ENCODE measurements at places on chromosomes 4 and X.

GRCh38 chr4:164614329-164614728 lies 139.6 kb upstream of the SMIM31 start:
- no peak for DNase-seq

DNA sequence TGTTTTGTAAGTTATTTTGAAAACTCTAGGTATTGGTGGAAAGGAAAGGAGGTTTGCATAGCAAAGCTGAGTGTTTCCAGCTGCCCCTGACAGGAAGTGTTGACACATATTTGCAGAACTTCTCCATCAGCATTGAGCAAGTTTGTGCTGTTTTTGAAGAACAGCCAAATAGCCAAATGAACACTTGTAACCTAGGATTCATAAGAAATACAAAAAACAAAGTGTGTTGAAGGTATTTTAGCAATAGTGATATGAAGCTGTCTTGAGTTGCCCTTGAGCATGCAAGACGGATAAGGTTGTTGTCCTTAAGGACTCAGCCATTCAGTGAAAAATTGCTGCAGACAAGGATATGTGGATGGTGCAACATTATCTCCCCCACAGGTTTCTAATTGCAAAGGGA lies 68.3 kb upstream of the PGM2 start:
- DNase-seq, result no peak

GRCh38 chrX:13752646-13753045 lies 18.1 kb downstream of the OFD1 start:
- DNase-seq, result no peak

DNA sequence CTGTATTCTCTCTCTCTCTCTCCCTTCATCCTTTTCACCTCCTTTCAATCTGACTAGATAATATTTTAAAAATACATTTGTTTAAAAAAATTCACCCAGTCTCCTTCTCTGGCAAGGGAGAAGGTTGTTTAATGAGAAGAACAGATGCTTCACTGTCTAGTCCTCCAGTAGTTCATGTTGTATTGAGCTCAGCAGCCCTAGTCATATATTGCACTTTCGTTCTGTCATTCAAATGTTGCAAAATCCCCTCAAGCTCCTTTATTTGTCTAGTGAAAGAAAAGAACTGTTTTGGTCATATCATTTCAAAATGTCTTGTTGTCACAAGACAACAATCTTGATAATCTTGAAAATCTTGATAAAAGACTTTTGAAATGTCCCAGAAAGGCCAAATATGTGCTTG lies 248.0 kb downstream of the GALNTL6 start:
- no peak for DNase-seq

GRCh38 chrX:151970661-151971060 lies 3.8 kb downstream of the GABRE start:
- DNase-seq, result no peak

DNA sequence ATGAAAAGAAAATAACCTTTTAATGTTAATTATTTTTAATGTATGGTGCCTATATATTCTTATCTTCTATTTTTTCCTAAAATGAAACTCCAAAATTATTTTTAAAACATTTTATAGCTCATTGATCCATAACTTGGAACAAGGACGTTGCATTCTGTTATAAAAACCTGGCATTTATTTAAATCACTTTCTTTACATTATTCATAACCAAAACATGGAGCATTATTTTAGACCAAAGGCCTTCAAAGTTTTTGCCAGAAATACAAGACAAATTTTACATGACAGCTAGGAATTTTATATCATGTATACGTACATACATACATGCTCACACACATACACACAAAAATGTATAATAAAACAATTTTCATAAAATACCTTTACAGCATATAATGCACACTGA lies 259.8 kb downstream of the QDPR start:
- no peak for DNase-seq

GRCh38 chr4:111639120-111639690 lies 506.0 kb upstream of the FAM241A start:
- no peak for DNase-seq

DNA sequence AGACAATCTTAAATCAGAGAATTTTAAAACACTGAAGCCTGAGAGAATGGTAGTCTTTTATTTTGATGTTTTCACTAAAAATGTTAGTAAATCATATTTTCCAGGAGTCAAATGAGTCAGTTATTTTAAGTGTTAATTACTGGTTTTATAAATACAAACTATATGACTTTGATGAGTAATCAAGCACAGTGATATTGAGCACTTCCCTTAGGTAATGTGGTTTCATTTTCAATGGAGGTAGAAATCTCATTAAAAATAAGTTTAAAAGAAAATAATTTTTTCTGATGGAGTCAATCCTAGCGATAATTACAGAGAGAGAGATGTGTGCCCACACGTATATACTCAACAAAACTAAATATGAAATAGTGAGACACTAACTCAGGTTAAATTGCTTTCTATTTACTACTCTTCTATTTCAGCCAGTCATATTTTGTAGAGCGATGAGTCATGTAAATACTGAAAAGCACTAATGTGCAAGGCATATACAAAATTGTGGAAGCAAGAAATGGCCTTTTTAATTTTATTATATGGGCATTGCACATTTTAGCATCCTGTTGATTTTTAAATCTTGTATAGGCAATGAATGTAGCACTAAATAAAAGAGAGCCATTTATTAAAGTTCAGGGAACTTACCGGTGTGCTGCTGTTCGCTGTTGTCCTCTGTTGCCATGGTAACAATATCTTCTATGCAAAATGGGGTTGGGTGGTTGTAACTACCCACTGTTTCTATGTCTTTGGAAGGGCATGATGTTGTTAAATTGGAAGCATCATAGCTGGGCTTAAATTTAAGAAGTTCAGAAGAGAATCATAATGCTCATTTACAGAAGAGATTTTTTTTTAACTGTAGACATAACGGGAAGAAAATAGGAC lies 513.7 kb downstream of the TLL1 start:
- no peak for DNase-seq

DNA sequence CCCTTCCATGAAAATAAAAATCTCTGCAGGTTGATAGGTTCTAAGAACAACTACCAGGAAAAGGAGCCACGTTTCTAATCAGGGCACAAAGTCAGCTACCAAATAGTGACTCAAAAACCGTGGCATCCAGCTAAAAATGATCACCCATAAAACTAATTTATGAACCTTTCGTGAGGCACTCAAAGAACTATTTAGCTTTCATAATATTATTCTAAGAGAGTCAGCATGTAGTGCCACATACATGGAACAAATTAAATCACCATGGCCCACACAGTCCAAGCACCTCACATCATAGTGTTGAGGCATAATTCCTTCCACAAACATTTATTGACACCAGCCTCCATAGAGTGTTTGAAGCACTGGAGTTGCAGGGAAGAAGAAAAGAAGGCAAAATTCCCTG lies 252.0 kb upstream of the PPARGC1A start:
- no peak for DNase-seq

- no peak for DNase-seq
Observed at GRCh38 chrX:74179071-74179470, 124.9 kb upstream of the ZCCHC13 start.

GRCh38 chr4:42306221-42307109 lies 90.8 kb upstream of the SHISA3 start:
- DNase-seq, result no peak

DNA sequence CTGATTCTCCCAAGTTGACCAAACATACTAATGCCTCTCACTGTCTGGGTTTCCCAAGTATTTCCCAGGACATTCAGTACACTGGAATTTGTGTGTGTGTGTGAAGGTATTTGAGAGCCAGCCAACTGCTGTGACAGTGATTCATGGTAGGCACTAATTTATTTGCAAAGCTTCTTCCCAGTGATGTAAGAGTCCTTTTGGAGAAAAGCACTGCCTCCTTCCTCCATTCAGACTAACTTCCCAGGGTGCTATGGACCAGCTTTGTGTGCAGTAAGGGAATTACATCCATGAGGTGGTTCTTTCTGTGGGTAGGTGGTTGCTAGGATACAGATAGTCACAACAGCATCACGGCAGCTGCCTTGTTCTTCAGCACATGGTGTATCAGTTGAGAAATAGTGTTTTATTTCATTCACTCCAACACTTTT lies 8.7 kb downstream of the EGF start:
- no peak for DNase-seq

- DNase-seq, result no peak
Observed at GRCh38 chr4:112172180-112172579, 26.9 kb downstream of the FAM241A start.

GRCh38 chrX:124690495-124690894 lies 344.1 kb downstream of the SH2D1A start:
- DNase-seq, result no peak

DNA sequence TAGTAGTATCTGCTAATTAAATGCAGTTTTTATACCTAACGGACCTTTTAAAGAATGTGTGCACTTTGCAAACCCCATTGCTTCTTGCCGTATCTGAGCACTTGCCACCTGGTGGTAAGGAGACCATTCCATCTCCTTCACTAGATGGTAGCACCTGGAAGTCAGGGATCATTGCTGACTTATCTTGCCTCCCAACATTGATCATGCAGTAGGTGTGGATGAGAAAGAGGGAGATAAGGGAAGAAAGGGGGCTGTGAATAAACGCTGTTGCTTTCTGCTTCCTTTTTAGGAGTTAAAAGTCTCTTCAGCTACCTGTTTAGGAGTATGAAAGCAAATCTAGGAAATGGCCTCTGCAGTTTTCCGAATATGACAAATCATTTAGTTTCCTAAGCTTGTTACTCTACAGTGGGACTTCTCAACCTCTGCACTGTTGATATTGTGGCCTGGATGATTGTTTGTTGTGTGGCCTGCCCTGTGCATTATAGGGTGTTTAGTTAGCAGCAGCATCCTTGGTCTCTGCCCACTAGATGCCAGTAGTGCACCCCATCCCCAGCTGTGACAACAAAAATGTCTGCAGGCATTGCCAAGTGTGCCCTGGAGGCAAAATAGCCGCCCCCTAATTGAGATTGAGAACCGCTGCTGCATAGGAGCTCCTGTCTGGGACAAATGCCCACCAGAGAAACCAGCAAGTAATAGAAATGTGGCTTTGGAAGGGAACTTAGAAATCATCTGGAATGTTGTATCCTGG lies 38.8 kb downstream of the GAB1 start:
- DNase-seq, result peak; percentile 1

- no peak for DNase-seq
Observed at GRCh38 chr4:122652379-122652778, 31.5 kb upstream of the IL21 start.

GRCh38 chr4:181637186-181638105 lies 605.8 kb upstream of the TENM3 start:
- DNase-seq, result no peak

Measured in NCI-H146 (cell line).